ENCODE measurements at places on chromosomes 5 and 9.

GRCh38 chr9:4964540-4964939 lies 20.5 kb upstream of the JAK2 start:
- peak; percentile 69 for DNase-seq

GRCh38 chr9:91036826-91037510 lies 235.3 kb downstream of the SYK start:
- DNase-seq = peak; percentile 75

- DNase-seq = no peak
Observed at GRCh38 chr9:109452761-109453160, 45.3 kb downstream of the PTPN3 start.

- DNase-seq = no peak
Observed at GRCh38 chr5:1555011-1555807, 31.4 kb upstream of the LPCAT1 start.

DNA sequence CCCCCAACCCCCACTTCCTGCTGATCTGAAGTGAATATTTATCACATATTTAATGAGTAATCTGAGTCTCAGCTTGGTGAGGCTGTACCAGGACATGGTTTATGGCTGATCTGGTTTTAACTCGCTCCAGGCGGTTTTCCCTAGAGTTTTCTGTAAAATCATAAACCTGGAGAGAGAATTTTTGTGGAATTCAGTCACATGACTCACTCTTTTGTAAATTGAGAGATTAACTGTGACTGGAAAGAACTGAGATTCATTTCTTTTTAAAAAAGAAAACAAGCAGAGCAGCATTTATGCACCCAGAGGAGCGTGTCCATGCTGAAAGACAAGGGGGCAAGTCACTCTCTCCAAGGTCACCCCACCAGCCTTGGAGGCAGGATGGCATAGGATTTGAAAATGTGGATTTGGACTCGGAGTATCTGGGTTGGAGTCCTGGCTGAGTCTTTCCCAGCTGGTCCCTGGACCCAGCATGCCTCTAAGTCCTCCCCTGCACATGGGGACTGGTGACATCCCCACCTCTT lies 81.8 kb downstream of the ZNF618 start:
- DNase-seq = no peak

- no peak for DNase-seq
Observed at GRCh38 chr5:62115014-62115413, 191.0 kb upstream of the KIF2A start.

GRCh38 chr5:159899067-159900049 lies 16.9 kb upstream of the ADRA1B start:
- no peak for DNase-seq

- DNase-seq = no peak
Observed at GRCh38 chr5:55385227-55385626, 77.4 kb downstream of the MTREX start.

DNA sequence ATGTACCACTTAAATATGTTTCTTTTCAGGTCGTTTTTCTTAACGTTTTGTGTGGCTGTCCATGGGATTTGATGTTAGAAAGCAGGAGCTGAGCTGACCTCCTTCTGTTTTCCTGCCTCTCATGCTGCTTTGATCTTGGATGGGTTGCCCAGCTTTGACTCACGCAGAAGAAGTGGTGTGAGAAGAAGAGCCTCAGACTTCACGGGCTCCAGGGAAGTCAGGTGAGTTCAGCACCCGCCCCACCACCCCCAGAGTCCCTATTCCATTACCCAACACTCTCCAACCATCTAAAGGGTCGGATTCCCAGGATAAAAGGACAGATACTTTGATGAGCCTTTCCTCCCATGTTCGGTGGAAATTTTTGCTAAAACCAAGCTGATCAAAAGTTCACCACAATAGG lies 373.4 kb downstream of the IRX2 start:
- no peak for DNase-seq

- DNase-seq = no peak
Observed at GRCh38 chr9:18564018-18564880, 90.3 kb downstream of the ADAMTSL1 start.

GRCh38 chr5:115267617-115268016 lies 4.9 kb upstream of the PGGT1B start:
- no peak for DNase-seq

GRCh38 chr9:93071464-93071863 lies 13.0 kb downstream of the SUSD3 start:
- DNase-seq = peak; percentile 56

GRCh38 chr9:134068744-134069479 lies 1.1 kb upstream of the BRD3 start:
- DNase-seq = no peak

GRCh38 chr5:14577079-14577725 lies 4.4 kb upstream of the OTULINL start:
- DNase-seq = no peak

DNA sequence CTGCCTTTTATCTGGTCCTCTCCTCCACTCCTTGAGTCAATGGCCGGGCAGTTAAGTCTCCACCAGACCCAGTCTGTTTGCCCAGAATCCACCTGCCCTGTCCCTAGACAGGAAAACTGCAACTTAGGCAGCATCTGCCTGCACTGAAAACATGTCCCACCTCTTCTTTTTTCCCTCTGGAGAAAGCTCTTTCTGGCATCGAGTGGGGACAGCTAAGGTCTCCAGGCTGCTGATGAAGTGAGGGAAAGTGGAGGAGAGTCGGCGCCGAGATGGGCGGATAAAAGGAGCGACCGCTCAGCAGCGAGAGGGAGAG lies 243 bp upstream of the SHISAL2B start:
- no peak for DNase-seq

- DNase-seq = no peak
Observed at GRCh38 chr5:101605700-101606099, 690.4 kb downstream of the SLCO4C1 start.

- no peak for DNase-seq
Observed at GRCh38 chr5:98076501-98076900, 697.0 kb upstream of the RGMB start.

GRCh38 chr5:73625372-73625943 lies 538 bp upstream of the ARHGEF28 start:
- DNase-seq = no peak

- no peak for DNase-seq
Observed at GRCh38 chr5:35853631-35854030, 3.1 kb upstream of the IL7R start.
